Stimulated activated CD4-positive, alpha-beta T cell treated with anti-CD3 and anti-CD28 coated beads, Interleukin-2, amount 100 ng/mL, for 24 hours (primary cell): ENCODE measurements at places on chromosomes 11 and 22.

GRCh38 chr11:65847746-65848145, 10.2 kb downstream of the CFL1 start:
- no peak for DNase-seq

- no peak for DNase-seq
Observed at GRCh38 chr11:8081591-8082250, 710 bp downstream of the TUB start.

DNA sequence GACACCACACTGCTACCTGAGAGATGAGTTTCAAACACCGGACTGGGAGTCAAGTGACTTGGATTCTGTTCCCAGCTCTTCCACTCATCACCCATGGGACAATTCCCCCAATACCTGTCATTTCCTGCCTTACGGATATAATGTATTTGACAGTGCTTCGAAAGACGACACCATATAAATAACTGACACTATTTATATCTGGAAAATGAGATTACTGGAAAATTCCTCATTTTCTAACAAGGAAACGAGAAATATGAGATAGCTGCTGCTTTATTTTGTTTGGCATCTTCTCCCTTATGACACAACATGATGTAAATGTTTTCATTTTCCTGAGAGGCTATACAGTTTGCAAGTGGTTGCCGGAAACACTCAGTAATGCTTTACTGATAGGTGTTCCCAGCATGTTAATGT, 8.6 kb downstream of the HSCB start:
- no peak for DNase-seq

- DNase-seq: no peak
Observed at GRCh38 chr11:134712228-134713145, 300.4 kb upstream of the B3GAT1 start.

DNA sequence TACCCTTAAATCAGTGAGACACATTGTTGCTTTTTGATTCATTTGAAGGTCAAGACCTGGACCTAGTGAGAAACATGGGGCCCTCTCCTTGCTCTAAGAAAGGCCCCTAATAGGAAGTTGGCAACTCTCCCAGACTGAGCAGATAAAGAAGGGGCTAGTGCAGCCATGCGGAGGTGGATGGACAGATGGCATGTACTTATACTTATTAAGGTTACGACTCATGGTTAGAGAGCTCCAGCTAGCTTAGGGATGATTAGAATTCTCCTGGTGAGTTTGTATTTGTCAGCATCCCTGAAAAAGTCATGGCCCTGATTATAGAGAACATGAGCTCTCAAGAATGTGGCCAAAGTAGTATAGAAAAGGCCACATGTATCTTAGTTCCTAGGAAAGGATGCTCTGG, 112.1 kb upstream of the BDNF start:
- no peak for DNase-seq

DNA sequence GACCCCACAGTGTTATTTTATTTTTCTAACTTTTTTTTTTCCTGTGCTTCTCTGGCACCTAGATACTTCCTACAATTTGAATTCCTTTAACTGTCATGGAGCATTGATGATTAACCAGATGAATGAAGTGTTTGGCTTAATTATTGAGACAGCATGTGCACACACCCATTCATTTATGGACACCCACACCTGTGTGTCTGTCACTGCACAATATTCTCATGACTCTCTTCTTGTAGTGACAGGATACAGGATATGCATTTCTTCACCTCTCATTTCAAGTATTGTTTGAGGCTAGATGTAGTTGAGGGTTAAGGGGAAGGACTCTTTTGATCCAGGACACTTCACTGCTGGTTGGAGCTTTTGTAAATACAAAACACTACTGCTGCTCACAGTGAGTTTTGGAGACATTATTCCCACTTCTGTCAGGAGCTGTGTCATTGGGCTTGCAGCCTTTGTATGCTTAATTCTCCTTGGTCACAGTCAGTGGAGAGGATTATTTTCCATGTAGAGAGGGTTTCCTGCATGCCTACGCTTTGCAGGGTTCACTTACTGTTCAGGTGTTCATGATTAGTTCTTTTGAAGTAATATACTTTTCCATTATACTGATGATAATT, 33.5 kb downstream of the SPECC1L start:
- DNase-seq: no peak

DNA sequence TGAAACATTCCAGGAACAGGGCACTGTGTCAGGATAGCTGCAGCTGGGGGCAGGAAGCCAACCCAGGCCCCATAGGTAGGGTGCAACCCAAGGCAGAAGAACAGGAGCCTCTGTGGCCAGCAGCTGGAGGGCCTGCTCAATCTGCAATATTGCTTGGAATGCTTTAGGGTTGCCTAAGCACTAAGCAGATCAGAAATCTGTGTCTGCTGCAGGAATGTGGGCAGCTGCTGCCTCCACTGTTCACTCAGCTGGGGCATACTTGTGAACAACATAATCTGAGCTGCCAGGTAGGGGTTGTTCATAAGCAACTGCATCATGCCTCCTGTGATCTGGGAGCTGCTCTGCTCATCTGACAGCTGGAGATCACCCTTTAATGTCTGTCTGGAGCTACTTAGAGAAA, 1.7 kb downstream of the UBQLNL start:
- no peak for DNase-seq

DNA sequence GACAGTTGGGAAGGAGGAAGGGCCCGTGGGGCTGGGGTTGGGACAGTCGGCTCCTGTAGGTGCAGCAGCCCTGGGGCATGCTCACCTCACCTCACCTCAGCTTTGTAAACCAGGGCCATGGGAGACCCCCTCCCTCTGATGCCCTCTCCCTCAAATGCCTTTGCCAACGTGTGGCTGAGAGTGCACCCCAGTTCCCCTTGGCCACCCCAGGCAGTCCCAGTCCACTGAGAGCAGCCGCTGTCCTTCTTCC, 4.2 kb upstream of the NEAT1 start:
- DNase-seq: no peak

DNA sequence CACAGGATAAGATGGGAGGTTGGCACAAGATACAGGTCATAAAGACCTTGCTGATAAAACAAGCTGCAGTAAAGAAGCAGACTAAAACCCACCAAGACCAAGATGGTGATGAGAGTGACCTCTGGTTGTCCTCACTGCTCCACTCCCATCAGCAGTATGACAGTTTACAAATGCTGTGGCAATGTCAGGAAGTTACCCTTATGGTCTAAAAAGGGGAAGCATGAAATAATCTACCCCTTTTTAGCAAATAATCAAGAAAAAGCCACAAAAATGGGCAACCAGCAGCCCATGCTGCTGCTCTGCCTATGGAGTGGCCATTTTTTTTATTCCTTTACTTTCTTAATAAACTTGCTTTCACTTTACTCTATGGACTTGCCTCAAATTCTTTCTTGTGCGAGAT, 8.7 kb upstream of the PIWIL4 start:
- no peak for DNase-seq

- DNase-seq: peak; percentile 45
Observed at GRCh38 chr11:94767701-94768601, at the start of gene AMOTL1. Gene AMOTL1, plus strand, starts transcription at chr11:94768356. Its CDS starts 156 bp downstream, at chr11:94768512.

- DNase-seq: peak; percentile 75
Observed at GRCh38 chr22:40637183-40638150, 948 bp upstream of the MRTFA start.

DNA sequence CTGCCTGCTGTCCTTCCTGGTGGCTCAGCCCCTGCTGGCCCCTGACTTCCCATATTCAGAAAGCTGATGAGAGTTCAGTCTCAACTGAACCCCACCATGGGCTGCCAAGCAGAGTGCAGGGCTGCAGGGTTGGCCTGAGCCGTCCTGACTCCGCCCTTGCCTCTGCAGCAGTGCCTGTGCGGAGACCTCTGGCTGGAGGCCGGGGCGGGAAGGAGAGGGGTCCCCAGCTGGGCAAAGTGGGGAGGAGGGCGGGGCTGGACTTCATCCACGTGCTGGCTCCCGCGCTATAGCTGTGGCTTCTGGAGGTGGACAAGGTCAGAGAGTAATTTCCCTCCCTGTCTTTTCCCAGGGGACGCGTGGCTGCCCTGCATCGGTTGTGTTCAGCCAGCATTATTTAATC, 13.6 kb downstream of the GLB1L3 start:
- DNase-seq: no peak

- DNase-seq: no peak
Observed at GRCh38 chr11:12834166-12834565, 159.9 kb downstream of the TEAD1 start.

DNA sequence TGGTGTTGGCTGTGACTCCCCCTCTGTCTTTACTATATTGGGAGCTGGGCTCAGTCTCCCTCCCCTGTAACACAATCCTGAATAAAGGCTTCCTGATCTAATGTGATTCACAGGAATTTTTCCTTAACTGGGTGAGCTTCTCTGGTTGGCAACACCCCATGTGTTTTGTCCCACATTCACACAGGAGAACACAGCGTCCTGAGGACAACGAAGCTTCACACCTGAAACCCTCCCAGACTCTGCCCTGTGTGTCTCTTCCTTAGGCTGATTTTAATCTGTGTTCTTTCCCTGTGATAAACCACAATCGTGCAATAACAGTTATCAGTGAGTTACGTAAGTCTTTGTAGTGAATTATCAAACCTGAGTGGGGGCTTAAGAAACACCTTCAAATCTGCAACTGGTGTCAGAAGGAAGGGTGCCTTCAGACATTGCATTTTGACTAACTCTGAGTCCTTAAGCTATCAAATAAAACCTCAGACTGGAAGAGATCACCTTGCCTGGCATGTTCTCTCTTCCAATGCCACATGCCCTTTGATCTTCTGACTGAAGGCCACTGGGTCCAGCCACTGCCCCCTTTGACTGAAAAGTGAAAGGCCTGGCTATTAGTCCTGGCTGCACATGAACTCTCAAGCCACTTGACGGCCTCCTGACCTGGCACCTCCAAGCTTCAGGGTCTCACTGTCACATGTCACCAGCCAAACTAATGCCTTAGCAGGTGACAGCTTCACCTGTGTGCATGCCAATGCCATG, 17.3 kb downstream of the APOL3 start:
- DNase-seq: no peak

DNA sequence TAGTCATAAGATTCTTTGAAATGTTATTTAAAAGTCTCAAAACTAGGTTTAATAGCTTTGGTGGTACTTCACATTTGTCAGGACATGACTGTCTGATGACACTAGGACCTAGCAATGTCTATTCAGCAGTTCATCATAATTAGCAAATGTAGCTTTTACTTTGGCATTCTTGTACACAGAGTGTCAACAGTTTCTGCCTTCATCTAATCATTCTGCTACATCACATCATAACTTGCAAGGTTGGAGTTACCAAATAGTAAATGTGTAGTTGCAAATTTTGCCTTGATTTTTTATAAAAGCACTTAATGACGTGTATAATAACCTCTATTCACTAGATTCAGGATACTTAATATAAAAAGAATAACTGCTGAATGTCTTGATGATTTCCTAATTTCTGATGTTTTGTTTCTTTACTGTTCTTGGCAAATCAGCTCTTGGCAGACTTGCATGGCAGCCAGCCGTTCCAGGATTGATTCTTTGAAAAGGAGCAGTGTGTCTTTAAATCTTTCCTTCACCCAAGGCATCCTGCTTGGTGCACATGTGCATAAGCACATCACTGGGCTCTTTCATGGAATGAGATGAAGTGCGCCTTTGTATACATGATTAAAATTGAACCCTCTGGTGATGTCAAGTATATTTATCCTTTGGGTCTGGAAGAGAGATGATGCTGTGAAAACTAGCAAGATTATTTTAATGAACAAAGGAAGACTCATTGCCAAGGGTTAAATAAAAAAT, 12.2 kb downstream of the FBXO7 start:
- no peak for DNase-seq

DNA sequence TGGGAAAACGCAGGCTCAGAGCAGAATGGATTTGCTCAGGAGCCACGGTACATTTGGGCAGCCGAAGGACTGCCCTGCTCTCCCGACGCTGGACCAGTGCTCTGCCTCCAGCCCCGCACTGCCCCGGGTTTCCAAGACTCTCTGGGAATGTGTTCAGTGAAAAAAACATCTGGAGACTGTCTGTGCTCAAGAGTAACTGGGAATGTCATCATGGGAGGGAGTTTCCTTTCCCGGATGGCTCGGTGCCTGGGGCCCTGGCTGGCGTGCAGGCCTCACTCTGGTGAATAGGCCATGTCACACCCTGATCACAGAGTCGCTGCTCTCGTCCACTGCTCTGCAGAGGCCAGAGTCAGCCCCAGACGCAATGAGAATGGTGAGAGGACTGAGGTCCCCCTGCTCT, 9.8 kb upstream of the APOL6 start:
- no peak for DNase-seq

GRCh38 chr22:20581503-20582170, 74.2 kb downstream of the MED15 start:
- DNase-seq: no peak

DNA sequence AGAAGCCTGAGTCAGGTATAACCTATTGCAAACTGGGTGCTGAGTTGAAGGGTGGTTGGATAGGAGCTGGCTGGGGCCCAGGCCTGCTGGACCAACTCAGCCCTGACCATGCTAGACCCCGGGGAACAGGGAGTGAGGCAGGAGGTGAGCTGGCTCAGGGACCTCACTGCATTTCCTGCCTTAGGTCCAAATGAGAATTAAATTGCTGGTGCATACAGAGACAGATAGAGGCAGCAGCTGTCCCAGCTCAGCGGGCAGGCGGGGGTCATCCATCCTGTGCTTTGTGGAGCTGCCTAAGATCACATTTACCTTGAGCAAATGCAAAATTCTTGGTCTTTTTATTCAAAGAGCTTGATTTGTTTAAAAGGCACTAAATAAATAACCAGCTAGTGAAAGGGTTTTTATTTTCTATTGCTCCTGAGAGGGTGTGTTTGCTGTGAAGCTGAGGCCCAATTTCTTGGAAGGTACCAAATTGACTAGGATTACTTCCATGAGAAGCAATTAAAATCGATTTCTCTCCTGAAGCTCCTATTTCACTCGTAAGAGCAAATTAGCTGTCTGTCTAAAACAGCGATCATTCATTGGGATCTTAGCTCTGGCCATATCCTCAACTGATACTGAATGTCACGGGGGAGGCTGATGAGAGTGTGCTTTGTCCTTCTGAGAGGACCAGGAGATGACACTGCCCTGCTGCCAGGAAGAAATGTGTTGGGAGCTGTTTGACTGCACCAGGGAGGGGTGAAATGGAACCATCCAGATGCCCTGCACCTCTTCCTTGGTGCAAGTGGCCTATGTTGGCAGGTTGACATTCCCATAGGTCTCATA, 24.9 kb downstream of the USH1C start:
- DNase-seq: no peak

- peak; percentile 79 for DNase-seq
Observed at GRCh38 chr11:60334005-60334620, 7.1 kb downstream of the MS4A6E start.

DNA sequence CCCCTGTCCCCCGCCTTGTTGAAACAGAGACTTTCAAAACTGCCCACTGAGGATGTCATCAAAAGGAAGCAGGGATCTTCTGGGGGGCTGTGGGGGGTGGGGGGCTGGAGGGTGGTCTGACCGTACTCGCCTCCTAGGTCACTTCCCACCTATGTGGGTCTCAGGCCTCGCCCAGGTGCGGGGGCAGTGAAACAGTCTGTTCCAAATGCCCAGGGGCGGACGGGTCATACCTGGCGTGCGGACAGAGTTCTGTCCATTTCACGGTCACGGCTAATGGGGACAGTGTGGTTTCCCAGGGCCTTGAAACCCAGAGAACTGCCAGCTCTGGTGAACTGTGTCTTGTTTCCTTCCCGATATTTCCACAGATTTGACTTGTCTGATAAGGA, 27.2 kb downstream of the ANO1 start:
- no peak for DNase-seq
